ENCODE measurements at places on chromosomes 4 and X.

DNA sequence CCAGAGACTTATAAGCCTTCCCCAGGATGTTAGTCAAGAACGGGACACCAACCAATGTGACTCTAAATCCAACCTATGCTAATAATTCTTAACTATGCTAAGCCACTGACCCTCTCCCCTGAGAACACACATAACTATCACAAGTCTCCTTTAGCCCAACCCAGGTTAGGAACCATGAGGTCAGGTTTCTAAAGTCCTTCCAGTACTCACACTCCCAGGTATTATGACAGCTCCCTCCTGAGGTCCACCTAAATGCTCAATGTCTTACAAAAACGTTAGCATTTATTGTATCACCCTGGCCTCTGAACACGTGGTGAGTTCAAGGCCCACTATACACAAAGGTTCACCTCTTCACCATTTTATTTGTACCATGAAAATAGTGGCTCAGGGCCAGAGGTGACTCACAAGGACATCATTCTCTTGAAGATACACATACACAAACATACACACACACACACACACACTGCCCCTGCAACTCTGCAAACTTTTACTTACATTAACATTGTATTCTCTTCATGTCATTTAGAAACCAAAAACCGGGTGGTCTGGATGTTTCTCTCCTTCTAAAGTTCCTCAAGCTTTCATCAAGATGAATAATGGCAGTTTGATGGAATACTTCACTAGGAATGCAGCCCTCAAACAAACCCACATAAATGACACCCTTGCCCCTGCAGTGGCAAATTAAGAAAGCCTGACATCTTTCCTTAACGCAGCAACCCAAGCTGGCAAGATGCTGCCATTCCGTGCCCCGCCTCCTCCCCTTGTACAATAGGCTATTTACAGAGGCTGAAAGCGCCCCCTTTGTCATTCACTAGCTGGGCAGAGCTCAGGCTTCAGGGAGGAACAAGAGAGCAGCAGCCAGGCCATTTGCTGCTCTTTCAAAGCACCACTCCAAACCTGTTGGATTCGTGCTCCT, 17.7 kb downstream of the ACSL1 start:
- DNase-seq, result no peak

DNA sequence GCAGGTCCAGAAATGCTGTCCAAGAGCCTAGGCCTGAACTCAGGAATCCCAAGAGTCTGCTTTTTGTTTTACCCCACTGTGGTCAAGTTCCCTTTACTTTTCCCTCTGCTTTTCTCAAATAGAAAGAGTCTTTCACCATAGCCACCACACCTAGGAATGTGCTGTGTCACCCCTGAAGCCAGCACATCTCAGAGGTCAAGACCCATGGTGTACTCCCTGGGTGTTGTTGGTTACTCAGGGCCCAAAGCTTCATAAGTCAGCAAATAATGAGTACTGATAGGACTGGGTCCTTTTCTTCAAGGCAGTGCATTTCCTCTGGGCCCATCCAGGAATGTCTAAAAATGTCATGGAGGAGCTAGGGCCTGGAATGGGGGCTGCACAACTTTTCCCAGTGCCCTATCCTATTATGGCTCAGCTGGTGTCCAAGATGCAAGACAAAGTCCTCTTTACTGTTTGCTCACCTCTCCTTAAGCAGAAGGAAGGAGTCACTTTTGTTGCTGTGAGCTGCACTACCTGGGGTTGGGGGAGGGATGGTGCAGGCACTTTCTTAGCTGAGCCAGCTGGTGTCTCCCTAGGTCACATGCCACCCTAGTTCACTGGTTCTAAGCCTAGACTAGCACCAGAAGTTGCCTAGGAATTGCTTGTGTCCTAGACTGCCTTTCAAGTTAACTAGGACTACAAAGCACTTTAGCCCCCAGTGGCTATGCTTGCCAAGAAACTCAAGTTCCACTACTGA, 62.4 kb upstream of the RXFP1 start:
- DNase-seq, result no peak

- DNase-seq, result no peak
Observed at GRCh38 chrX:31546126-31546525, 474.3 kb upstream of the FTHL17 start.

DNA sequence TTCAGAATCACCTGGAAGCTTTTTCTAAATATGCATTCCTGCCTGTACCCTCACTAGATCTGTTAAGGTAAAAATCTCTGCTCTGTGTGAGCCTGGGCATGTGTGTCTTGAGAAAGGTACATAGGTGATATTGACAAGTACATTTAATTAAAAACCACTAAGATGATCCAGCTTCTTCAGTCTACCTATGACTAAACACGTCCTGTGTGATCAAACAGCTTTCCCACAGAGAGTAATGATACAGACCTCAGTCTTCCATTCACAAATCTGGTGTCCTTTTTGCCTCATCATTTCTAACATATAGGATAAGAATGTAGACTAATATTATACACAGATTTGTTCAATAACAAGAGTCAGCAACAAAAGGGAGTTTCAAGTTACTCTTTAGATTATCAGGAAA, 42.6 kb downstream of the GALNT7 start:
- DNase-seq, result peak; percentile 6

- peak; percentile 73 for DNase-seq
Observed at GRCh38 chr4:40283968-40284367, 51.2 kb upstream of the CHRNA9 start.

DNA sequence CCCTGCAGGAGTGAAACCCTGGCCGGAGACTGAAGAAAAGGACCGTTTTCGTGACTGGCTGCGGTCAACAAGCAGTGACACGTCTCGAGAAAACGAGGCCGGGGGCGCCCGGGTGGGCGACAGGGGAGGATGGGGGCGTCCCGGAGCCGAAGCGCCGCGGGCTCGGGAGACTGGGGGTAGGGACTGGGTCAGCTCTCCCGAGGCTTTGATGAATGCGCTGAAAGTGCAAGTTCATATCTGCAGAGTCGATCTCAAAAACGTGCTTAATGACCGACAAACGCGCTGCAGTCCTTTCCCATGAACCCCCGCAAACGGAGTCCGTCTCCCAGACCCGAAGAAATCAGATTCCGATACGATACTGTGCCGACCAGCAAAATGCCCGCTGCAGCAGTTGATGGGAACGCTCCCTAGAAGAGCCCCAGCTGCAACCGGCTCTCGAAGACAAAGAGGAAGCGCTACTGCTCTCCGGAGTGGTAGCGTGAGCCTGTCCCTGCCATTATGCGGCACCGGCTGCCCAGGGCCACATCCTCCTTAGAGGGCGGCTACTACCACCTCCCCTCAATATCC, 806 bp upstream of the CD99L2 start:
- DNase-seq, result peak; percentile 24
